ENCODE measurements at places on chromosomes 4 and X.

DNA sequence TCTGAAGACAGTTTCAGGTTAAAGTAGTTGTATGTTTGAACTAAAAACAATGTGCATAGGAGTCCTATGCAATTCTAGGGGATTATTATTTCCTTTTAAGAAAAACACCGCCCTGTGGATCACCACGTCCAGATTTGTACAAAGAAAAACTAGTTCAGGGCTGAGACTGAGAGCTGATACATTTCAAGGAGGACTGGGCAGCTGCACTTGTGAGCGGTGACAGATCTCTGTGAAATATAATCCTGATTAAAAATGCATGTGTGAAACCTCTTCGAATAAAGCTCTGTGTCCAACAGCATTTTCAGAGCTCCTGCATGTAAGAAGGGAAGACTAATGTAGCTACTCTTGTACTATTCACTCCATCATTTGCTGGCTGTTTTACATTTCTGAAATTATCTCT, 365.8 kb upstream of the PITX2 start:
- peak; percentile 49 for DNase-seq

GRCh38 chr4:97828646-97829045, 314.6 kb downstream of the STPG2 start:
- no peak for DNase-seq

DNA sequence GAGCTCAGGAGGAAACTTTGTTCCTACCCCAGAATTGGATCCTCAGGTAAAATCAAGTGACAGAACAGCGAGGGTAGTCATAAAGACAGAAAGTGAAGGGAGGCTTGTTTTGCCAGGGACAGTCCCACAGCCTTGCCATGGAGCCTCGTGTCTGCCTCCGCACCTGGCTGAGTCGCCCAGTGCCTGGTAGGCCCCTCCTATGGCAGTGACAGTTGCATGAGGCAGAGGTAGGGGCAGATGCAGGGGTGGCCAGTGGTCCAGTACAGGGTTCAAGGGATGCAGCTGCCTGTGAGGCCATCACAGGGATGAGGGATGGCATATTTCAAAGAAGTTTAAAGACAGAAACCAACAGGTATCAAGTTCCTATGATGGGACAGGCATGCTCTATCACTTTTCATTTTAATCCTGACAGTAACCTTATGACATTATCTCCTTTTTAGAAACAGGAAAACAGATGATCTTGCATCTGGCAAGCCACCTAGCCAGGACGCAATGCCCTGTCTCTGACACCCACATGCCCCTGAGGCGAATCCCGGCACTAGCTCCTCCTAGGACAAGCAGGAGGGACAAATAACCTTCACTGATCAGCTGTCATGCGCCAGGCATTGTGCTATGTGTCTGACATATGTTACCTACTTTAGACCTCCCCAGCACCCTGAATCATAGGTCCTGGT, 127.4 kb upstream of the ENPP6 start:
- no peak for DNase-seq

- no peak for DNase-seq
These were observed 122.7 kb downstream of the ZNF518B start for GRCh38 chr4:10334506-10335028.

GRCh38 chrX:25356456-25356855, 340.7 kb upstream of the ARX start:
- DNase-seq: no peak

DNA sequence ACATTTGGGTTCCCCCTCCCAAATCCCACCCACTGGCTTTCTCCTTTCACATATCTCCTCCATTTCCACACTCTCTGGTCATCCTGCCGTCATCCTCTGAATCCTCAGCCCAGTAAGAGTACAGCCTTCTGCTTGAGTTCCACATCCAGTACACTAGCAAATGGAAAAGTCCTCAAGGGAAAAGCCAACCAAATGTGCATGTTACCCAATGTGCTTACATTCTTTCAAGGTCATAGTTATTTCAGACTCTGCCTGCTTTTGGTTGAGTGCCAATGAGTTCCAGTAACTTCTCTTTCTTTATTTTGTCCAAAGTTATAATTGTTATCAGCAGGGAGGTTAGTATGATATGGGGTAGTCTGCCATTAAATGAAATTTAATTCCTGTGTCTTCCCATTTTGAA, 78.1 kb downstream of the SRPX start:
- DNase-seq: no peak

GRCh38 chr4:44071959-44072955, 376.4 kb downstream of the KCTD8 start:
- no peak for DNase-seq

DNA sequence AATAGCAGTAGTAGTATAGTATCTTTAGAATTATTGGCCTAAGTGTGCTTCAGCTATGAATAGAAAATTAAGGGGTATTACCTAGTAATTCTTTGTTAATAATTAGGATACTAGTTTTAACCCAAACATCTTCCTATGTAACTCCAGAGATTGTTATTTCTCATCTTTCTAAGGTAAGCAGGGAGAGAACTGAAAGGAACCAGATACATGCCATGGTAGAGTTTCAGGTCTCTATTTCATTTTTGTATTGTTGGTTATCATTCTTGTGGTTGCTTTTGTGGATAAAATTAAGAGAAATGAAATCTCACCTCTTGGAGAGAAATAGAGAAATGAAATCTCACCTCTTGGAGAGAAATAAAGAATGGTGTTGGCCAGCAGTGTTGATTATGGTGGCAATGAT, 597.1 kb upstream of the CT83 start:
- DNase-seq: no peak

GRCh38 chr4:7658341-7659204, 223.8 kb upstream of the PSAPL1 start:
- no peak for DNase-seq

GRCh38 chr4:109026588-109026987, 263.7 kb upstream of the ETNPPL start:
- DNase-seq: no peak
